Parietal lobe (tissue), 2 donors: ENCODE measurements at places on chromosomes 11 and 22. TPM values are rescaled to one million over a fixed set of nuclear protein-coding genes. Genes with fewer than 3 reads are reported as not detected.

ENTHD1 gene
- total RNA-seq = not detected

MAPK8IP2 gene
- total RNA-seq = 70.4 TPM

BATF2 gene
- not detected for total RNA-seq

CRYBB3 gene
- not detected for total RNA-seq

KRTAP5-10 gene
- total RNA-seq = not detected

MRGPRG gene
- total RNA-seq = not detected

OR5P2 gene
- total RNA-seq = not detected

TMEM223 gene
- 15.7 TPM for total RNA-seq

PTGDR2 gene
- 1.3 TPM for total RNA-seq

EMID1 gene
- 45.4 TPM for total RNA-seq

IRF7 gene
- 4.1 TPM for total RNA-seq

RFPL1 gene
- total RNA-seq = not detected

PIWIL4 gene
- 13.8 TPM for total RNA-seq

GAL3ST3 gene
- total RNA-seq = 17.2 TPM

GAL3ST1 gene
- total RNA-seq = 1.6 TPM

BDNF gene
- 2.8 TPM for total RNA-seq

SESN3 gene
- total RNA-seq = 94.2 TPM

OR52E8 gene
- 0.63 TPM for total RNA-seq

FAT3 gene
- total RNA-seq = 291 TPM

OMP gene
- total RNA-seq = 3.4 TPM

TP53I11 gene
- 63.5 TPM for total RNA-seq

CYP2R1 gene
- 48.8 TPM for total RNA-seq

IL17REL gene
- 0.31 TPM for total RNA-seq

YAP1 gene
- 16.0 TPM for total RNA-seq

LRRN4CL gene
- 0.31 TPM for total RNA-seq

RABL2B gene
- 24.4 TPM for total RNA-seq

ANKK1 gene
- not detected for total RNA-seq

ZDHHC24 gene
- 5.9 TPM for total RNA-seq

MUC6 gene
- not detected for total RNA-seq

TEX54 gene
- not detected for total RNA-seq

FAM111A gene
- total RNA-seq = 13.8 TPM

NAALAD2 gene
- 9.1 TPM for total RNA-seq

CD6 gene
- total RNA-seq = not detected

HTR3A gene
- 0.63 TPM for total RNA-seq

ZNF70 gene
- total RNA-seq = 9.7 TPM

CLDN5 gene
- total RNA-seq = 67.0 TPM

GSTT2B gene
- total RNA-seq = 1.9 TPM
